ENCODE measurements at places on chromosomes 3 and 15.
A peak's percentile ranks its signal among the peaks of the same experiment; 100 is the strongest.

- no peak for DNase-seq
Measured at GRCh38 chr15:61062268-61062861, 166.7 kb downstream of the RORA start.

DNA sequence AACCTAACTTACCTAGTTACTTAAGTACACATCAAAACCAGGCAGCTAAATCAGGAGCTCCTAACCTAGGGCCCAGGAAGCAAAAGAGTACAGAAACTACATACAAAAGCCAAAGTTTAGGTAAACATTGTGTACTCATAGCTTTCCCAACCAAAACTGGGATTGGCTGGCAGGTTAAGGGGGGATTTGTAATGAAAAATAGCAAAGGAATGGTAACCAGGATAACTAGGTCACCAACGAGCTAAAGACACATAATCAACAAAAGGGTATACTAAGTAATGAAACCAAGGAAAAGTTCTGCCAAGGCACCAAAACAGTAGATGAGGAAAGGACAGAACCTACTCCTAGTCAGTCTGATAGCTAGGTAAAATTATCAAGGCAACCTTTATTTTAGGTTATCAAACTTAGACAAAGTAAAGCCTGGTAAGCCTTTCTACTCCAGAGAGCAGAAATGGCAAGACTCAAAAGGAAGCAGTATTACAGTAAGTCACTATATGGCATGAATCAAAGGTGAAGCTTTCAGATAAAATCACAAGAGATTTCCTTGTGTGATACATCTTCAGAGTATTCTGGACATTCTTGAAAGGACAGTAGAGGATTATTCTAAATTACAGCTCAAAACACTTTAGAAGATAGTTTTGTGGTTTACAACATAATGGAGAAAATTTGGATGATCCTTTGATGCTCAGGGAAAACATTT lies 10.2 kb downstream of the TRA2B start:
- DNase-seq: no peak

DNA sequence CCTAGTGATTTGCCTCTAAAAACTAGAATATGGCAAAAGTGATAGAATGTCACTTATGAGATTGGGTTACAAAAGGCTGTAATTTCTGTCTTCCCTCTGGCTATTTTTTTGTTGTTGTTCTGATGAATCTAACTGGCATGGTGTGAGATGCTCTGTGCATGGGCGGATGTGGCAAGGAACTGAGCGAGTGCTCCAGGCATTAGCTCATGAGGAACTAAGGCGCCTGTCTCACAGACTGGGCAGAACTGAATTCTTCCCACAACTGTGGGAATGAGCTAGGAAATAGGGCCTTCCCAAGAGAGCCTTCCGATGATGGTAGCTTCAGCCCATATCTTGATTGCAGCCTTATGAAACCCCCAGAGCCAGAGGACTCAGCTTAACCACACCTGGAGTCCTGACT lies 222.5 kb downstream of the NR2F2 start:
- DNase-seq: no peak

GRCh38 chr3:182837855-182838454 lies 44.7 kb downstream of the ATP11B start:
- no peak for DNase-seq

GRCh38 chr3:110236976-110237610 lies 834.5 kb upstream of the NECTIN3 start:
- no peak for DNase-seq

DNA sequence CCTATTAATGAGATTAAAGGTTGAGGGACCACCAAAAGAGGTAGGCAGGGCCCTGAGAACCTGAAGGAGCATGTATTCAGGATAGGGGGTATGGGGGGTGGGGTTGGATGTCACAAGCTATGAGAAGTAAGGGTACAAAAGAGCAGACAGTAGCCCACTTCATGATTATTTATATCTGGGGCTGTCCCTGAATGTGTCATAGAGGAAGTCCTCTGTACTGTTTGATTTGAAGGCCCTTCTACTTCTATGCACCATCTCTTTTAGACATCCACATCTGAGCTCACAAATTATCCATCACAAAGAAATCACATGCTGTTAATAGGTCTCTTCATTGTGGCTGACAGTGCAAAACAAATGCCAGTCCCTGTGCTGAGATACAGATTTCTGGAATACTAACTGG lies 68.6 kb downstream of the FHIT start:
- no peak for DNase-seq

GRCh38 chr15:94972314-94972713 lies 741.0 kb downstream of the MCTP2 start:
- no peak for DNase-seq

DNA sequence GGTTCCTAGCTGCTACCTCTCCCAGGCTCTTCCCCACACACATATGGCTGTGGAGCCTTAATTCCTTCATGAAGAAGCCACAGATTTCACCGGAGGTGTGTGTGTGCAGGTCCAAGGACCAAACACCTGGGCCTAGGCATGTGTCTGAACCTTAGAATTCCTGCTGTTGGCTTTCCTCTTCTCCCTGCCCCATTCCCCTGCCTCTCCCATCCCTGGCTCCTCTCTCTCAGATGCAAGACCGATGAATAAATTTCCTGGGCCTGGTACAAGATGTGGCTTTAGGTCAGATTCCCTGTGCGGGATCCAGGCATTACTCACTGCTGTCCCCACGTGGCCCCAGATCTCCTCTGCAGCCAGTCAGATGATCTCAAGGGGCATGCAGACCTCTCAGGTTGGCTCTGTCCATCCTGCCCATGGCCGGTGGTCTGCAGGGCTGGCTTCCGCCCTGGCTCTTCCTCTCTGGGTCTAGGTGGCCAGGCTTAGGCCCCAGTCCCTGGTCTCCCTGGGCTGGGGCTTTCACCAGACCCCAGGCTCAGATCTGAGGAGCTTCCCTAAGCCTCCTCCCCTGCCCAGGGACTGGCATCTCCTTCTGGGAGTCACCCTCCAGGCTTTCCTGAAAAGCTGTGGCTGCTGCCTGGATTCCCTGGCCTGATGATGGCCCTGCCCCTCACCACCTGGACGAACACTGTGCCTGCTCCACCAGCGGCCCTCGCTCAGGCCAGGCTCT lies 20.5 kb downstream of the CCR9 start:
- DNase-seq: no peak

GRCh38 chr15:92807971-92808571 lies 92.1 kb upstream of the CHD2 start:
- peak; percentile 8 for DNase-seq

GRCh38 chr15:101308604-101309435 lies 13.8 kb upstream of the SNRPA1 start:
- no peak for DNase-seq

- DNase-seq: no peak
Measured at GRCh38 chr3:50811893-50812292, 137.2 kb downstream of the DOCK3 start.

- DNase-seq: no peak
Measured at GRCh38 chr3:105032541-105032940, 334.2 kb upstream of the ALCAM start.

GRCh38 chr3:58349792-58350626 lies 17.3 kb downstream of the PXK start:
- no peak for DNase-seq

GRCh38 chr3:135995766-135996165 lies 30.2 kb downstream of the PPP2R3A start:
- no peak for DNase-seq

GRCh38 chr3:46504789-46505188 lies 7.0 kb downstream of the RTP3 start:
- peak; percentile 49 for DNase-seq

DNA sequence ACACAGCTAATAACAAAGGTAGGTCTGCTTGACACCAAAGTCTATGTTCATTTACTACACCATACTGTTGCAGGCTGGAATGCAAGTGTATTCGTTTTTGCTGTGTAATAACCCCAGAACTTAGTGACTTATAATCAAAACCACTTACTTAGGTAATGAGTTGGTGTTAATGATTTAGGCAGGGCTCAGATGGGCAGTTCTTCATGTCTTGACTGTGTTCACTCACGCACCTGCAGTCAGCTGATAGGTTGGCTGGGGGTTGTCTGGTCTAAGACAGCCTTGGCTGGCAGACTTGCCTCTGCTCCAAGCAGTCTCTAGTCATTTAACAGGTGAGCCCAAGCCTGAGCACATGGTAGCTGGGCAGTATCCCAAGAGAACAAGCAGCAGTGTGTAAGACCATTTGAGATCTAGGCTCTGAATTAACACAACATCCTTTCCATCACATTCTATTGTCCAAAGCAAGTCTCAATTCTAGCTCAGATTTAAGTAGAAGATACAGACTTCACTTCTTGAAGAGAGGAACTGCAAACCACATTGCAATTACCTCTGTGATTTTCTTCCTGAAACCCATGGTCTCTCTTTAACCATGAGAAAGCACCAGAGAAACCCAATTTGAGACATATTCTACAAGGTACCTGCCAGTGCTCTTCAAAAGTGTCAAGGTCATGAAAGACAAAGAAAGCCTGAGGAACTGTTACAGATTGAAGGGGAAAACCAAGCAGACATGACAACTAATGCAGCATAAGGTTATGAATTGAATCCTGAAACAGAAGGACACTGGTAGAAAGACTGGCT lies 13.3 kb upstream of the DCLK3 start:
- DNase-seq: no peak

- DNase-seq: no peak
Measured at GRCh38 chr15:52419494-52419893, 109.2 kb downstream of the MYO5A start.

DNA sequence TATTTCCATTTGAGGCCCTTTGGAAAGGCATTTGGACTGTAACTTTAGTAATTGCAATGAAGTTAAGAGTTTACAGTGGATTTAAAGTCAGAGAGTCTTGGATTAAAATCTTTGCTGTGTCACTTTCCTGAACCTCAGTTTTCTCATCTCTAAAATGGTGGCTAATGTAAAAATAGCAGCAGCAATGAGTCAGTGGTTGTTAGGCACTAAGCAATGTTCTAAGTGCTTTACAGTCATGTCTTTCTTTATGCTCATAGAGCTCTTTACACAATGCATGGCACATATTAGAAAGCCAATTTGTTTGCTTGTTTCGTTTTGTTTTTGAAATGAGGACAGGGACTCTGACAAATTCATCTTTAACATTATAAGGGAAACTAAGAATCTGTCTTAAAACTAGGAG lies 222.7 kb upstream of the DNAJC19 start:
- DNase-seq: no peak

- no peak for DNase-seq
Measured at GRCh38 chr15:20340931-20341661, 200.5 kb downstream of the GOLGA6L6 start.

GRCh38 chr15:93324186-93324975 lies 235.4 kb upstream of the RGMA start:
- DNase-seq: no peak

- no peak for DNase-seq
Measured at GRCh38 chr3:32602206-32602605, 31.5 kb upstream of the DYNC1LI1 start.

GRCh38 chr15:91849749-91850161 lies 3.8 kb upstream of the SLCO3A1 start:
- DNase-seq: peak; percentile 7

- peak; percentile 53 for DNase-seq
Measured at GRCh38 chr3:16516695-16517481, 3.4 kb upstream of the RFTN1 start.

- no peak for DNase-seq
Measured at GRCh38 chr3:27718459-27718858, 3.7 kb downstream of the EOMES start.

DNA sequence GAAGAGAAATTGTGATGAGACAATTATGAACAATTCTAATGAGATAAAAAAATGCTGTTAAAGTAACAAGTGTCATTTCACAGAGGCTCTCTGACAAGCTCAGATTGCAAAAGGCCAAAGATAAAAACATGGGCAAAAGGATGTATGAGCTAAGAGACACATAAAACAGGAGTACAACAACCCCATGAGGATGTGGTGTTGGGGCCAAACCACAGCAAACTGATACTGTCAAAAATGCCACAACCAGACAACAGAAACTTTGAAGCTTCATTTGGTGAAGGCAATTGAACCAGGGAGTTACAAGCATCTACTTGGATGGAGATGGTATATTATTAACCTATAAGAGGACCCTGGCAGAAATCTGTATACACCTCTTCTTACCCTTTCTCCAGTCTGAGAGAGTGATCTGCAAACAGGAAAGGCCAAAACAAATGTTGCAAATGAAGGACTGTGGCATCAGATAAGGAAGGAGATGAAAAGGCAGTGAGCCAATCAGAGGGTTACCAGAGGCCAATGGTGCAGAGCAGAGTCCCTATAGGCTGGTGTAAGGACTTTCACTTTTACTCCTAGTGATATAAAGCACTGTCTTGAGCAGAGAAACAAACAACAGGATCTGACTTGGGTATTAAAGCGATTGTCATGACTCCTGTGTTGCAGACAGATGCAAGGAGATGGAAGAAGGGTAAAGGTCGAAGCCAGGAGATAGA lies 659.0 kb downstream of the NTRK3 start:
- DNase-seq: peak; percentile 7

DNA sequence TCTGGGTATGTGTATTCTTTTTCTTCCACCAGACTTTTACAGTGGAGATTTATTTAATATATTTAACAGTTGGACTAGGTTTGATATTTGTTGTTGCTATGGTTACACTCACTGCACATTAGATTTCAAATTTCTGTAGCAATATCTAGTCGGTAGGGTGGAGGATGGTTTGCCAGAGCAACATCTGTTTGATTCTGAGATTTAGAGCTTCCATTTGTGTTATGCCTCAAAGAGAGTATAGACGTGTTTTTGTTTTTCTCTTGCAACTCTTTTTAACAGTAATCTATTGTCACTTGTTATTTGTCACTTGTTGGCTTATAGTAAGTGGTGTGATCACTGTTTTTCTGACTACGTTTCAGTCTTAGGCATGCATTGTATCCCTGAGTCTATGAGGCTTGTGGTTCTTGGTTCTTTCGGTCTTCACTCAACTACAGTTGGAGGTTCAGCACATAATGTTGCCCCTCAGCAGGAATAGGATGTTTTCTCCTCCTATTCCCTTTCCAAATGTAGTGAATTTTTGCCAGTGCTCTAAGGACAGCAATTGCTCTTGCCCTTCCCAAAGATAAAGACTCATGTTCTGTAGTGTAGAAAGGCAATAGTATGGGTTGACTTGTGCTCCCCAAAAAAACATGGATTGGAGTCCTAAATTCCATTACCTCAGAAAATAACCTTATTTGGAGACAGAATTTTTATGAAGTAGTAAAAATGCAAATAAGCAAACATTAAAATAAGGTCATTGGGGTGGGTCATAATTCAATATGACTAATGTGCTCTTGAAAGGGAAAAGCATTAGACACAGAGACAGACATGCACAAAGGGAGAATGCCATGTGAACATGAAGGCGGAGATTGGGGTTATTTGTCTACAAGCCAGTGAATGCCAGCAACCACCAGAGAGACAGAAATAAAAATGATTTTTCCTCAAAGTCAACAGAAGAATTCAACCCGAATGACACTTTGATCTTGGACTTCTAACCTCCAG lies 692.1 kb downstream of the DIPK2A start:
- DNase-seq: no peak

DNA sequence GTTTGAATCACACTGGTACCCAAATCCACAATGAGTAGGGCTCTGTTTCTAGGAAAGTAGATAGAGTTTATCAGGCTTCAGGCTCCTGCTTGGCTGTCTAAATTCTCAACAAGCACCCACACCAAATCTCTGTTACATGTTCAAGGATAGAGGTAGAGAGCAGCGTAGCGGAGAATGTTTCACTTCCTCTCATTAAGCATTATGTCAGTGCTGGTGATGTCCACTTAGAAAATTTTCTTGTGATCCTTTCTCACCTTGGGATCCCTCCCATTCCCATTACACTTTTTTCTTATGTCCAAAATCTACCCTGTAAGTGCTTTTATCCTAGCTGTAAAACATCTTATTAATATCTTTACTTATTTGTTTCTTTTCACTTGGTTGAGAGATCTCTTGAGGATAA lies 34.7 kb upstream of the GCSAM start:
- no peak for DNase-seq
